ENCODE measurements at places on chromosomes 1 and 21.
A peak's percentile ranks its signal among the peaks of the same experiment; 100 is the strongest.

- no peak for DNase-seq
Observed at GRCh38 chr1:5742032-5742431, 250.2 kb downstream of the NPHP4 start.

DNA sequence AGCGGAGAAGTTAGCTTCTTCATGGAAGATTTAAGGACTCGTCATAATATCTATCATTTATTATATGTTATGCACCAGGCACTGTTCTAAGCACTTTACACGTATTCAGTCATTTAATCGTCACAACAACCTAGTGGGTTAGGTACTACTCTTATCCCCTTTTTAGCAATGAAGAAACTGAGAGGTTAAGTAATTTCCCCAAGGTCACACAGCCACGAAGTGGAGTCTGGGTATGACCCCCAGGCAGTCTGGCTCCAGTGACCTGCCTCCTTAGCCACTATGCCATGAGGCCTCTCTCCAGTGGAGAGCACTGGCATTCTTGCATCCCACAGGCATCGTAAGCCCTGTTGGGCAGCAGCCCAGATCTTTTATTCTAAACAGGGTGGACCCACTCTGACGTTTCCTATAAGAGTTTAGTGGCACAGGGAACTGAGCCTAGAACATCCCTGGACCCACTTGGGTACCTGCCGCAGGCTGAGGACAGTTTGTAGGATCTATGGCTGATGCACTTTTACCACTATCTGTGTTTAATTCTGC, 123.0 kb downstream of the NAV1 start:
- no peak for DNase-seq

DNA sequence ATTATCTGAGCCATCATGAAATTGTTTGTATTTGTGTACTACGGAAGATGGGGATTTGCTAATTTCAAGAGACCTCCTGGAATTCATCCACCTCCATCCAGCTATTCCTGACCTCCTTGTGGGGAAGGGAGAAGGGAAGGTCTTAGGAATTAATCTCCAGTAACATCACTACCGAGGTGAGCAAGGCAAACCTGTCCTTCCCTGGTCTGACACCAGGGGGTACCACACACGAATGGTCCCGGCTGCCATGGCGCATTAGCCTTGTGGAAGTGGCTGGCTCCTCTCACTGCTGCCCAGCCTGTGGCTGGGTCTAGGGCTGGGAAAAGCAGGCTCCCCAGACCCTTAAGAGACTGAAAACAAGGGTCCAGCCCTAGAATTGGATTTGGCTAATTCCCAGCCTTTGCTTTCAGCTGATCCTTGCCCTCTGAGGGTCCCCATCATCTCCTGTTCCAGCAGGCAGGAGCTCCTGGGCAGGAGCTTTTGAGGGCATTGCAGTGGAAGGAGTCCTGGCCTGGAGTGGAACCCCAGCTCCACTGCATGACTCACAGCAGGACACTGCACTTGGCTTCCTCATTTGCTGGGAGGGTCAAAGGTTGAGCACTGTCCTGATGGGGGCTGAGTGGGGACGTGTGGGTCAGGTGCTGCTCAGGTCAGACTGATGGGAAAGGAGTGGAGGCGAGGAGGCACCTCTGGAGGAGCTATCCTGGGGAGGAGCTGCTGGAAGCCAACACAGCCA, 34.8 kb downstream of the RIMS3 start:
- DNase-seq = no peak

DNA sequence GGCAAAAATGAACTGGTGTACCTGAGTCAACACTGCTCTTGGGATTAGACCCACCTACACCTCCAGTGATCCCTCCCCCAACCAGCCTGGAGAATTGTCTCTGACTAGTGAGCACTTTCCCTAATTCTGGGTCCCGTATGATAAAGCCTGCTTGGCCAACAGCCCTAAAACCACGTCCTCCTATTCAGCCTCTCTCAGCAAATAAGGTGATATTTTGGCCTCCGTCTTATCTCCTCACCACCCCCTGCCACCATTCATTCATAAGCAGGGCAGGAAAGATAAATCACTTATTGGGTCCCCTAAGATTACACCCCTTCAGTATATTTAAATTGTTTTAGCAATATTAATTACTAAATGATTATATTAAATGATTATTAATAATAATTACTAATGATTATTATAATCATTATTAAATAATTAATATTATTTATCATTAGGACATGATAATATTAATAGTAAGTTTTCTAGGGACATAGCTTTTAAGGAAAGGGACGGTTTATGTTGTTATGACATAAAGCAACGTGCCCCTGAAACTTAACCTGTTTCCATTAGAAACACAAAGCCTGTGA, 108.0 kb downstream of the DUSP10 start:
- DNase-seq = no peak

DNA sequence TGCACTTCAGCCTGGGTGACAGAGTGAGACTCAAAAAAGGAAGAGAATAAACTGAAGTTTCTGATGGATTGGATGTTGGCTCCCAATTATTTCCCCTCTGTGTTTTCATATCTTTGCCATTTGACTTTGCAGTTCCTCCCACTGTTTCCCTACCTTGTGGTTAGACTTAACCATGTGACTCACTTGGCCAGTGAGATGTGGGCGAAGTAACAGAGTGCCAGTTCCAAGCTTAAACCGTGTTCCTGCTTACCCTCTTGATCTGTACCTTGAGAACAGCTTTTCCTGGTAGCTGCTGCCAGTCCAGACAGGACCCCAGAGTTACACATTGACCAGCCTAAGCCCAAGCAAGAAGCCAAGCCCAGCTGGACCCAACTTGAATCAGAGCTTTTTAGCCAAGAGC, 323.4 kb downstream of the LTN1 start:
- DNase-seq = no peak

GRCh38 chr1:31435471-31436409, 22.7 kb downstream of the SERINC2 start:
- no peak for DNase-seq

DNA sequence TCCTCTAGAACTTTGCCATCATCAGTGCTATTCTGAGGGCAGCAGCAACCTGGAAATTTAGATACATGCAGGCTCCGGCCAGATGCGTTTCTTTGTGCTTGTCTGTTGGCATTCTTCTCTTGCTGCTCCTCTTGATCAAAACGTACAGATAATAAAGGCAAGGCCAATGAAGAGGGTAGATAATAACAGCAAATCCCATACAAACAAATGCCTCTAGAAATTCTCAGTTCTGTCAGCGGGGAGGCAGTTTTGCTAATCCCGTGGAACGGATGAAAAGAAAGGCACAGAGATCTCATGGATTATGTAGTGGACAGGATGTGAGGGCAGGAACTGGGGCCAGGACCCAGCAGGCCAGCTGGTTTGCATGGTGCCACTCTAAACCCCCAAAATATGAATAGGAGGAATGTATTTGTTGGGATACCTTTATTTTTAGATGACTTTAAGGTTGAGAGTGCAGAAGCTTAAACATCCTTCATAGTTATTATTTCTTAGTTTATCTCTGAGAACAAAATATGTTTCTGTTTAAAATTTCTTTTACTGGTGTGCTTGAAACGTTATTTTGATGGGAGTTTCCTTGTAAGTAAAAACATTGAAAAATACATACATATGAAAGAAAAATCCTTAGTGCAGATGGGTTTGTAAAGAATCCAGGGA, 1.5 kb downstream of the ITSN1 start:
- DNase-seq = no peak

DNA sequence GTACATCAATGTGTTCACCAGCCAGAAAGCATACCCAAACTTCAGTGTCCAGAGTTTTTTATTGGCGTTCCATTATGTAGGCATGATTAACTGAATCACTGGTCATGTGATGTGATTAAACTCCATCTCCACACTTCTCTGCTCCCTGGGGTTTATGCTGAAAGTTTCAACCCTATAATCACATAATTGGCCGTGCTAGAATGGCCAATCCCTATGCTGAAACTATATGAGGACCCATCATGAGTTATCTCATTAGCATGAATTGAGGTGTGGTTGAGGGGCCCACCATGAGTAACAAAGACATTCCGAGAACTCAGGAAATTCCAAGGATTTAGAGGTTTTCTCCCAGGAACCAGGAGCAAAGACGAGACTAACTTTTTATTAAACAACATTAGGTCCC, 31.8 kb upstream of the FBXO28 start:
- no peak for DNase-seq

GRCh38 chr1:54153535-54154439, 987 bp upstream of the CDCP2 start:
- DNase-seq = no peak

DNA sequence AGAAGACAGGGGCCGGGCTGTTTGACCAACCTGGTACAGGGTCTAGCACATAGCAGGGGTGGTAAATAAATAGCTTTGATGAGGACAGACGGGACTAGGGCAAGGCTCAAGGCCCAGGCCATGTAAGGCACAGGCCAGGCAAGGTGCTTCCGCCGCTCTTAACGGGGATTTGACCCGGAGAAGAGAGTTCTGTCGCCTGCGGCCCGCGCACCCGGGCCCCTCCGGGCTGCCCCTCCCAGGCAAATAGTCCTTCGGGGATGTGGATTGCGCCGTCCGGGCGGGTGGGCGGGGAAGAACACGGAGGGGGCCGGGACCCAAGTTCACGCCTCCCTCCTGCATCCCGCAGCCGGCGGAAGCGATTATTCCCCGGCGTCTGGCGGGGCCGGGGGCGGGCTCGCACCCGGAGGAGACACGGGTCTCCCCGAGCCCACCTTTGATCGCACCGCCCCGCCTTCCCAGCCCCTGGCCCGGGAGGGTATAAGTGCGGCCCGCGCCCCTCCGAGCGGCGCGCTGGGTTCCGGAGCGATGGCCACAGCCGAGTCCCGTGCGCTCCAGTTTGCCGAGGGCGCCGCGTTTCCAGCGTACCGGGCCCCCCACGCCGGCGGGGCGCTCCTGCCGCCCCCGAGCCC, at the start of gene MIXL1:
Gene MIXL1, plus strand, starts transcription at position 508 of the 629 bp plus-strand sequence. Its CDS starts 18 bp downstream, at position 526.
- DNase-seq = no peak

DNA sequence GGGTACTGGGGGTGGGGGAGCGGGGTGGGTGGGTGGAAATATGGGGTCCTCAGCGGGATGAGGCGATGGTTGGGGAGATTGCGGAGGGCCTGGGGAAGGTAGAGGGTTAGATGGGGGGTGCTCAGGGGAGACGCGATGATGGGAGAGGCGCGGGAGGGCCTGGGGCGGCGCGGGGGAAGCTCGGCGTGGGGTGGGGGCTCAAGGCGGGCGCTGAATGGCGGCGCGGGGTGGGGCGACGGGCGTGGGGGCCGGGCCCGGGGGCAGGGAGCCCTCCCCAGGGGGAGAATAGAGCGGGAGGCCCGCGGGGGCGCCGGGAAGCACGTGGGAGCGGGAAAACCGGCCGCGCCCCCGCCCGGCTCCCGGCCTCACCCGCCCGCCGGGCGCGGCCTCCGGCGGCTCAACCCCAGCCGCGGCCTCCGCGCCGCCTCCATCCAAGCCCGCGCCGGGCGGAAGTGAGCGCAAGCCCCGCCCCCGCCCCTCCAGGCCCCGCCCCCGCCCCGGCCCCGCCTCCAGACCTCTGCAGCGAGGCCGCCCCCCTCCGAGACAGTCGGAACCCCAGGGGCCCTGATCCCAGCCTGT, at the start of gene FAAP20:
Gene FAAP20, minus strand, starts transcription at position 454 of the 579 bp plus-strand sequence. Its CDS starts 23 bp downstream, at position 431.
- peak; percentile 64 for DNase-seq

DNA sequence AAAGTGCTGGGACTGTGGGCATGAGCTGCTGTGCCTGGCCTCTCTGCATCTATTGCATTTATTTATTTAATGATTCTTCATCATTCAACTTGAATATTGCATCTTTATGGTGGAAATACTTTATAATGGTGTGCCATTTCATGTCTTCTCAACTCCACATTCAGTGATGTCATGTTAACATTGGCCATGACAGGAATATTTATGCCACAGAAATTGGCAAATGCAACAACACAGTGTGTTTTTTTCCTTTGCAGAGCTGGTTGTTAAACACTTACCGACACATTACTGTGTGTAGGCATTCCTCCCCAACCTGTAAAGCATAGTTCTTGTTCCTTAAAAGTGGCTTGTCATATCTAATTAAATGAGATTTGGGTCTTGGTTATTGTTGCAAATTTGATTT, 57.4 kb upstream of the WDR26 start:
- no peak for DNase-seq

DNA sequence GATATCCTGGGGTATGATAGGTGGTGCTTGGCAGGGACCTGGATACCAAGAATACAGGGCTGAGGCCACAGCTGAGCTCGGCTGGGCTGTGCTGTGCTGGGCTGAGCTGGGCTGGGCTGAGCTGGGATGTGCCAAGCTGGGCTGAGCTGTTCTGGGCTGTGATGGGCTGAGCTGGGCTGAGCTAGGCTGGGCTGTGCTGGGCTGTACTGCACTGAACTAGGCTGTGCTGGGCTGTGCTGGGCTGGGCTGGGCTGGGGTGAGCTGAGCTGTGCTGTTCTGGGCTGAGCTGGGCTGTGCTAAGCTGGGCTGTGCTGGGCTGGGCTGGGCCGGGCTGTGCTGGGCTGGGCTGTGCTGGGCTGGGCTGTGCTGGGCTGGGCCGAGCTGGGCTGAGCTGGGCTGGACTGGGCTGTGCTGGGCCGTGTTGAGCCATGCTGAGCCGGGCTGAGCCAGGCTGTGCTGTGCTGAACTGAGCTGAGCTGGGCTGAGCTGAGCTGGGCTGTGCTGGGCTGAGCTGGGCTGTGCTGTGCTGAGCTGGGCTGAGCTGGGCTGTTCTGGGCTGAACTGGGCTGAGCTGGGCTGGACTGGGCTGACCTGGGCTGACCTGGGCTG, 94.7 kb upstream of the ACTRT2 start:
- no peak for DNase-seq

GRCh38 chr21:36926989-36927718, 39.3 kb downstream of the HLCS start:
- no peak for DNase-seq

- DNase-seq = no peak
Observed at GRCh38 chr1:73066866-73067265, 784.5 kb upstream of the NEGR1 start.

DNA sequence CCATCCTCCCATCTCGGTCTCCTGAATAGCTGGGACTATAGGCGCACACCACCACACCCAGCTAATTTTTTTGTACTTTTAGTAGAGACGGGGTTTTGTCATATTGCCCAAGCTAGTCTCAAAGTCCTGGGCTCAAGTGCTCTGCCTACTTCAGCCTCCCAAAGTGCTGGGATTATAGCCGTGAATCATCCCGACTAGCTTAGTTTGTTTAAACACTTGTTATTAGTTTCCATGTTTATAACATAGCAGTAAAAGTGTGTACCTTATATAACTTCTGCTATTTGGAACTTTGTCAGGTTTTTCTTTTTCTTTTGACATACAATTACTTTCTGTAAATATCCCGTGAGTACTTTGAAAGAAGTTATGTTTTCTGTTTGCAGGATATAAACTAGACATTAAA, 60.6 kb upstream of the C1orf21 start:
- no peak for DNase-seq

DNA sequence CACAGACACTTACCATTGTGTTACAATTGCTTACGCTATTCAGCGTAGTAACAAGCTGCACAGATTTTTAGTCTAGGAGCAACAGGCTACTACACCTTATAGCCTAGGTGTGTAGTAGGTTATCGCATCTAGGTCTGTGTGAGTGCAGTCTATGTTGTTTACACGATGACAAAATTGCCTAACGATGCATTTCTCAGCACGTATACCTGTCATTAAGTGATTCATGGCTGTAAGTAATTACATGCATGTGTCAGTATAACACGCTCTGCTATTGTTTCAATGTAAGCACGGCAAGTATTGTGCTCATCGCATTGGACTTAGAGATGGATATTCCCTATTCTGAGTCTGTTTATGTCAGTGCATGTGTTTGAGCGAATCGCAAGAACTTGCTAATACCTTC, 15.7 kb upstream of the ZBTB18 start:
- no peak for DNase-seq

GRCh38 chr1:226754793-226755533, 15.9 kb upstream of the ITPKB start:
- no peak for DNase-seq

Data from stimulated activated CD8-positive, alpha-beta memory T cell treated with anti-CD3 and anti-CD28 coated beads, Interleukin-15, amount 100 ng/mL, for 48 hours (primary cell).